ENCODE measurements at places on chromosomes 13 and 19. TPM values are rescaled to one million over a fixed set of nuclear protein-coding genes. Genes with fewer than 3 reads are reported as not detected.

The BEST2 gene
- 4.6 TPM for total RNA-seq

DNA sequence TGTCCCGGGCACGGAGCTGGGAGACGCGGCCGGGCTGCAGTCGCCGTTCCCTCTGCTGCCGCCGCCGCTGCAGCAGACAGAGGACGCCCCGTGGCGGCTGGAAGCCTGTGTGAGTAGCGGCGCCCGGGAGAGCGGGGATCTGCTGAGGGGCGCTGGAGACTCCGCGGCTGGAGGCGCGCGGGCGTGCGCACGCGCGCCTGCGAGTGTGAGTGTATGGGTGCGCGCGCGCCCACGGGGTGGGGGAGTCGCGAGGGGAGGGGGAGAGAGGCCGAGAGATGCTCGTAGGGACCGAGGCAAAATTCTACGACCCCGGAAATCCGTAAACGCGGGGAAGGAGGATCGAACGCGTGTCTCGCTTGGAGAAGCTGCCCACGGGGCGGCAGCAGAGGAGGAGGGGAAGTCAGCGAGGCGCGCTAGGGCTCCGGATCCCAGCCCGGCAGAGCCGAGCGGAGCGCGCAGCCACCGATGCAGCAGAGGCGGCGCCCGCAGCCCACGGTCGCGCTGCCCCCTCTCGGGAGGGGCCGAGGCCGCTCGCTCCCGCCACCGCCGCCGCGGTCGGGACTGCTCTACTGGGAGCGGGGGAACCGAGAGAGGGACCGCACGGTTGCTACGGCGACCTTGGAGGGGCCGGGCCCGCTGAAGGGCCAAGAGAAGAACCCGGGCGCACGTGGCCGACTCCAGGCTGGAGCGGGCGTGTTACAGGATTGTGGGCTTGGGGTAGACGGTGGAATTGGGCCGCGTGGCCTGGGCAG lies at the start of gene ENOX1:
Gene ENOX1 (minus strand): TSS at position 207 of the 752 bp plus-strand sequence.
- DNase-seq, result peak; percentile 67

The CDX2 gene
- not detected for total RNA-seq

GRCh38 chr13:112193463-112194166 lies 126.7 kb downstream of the SOX1 start:
- no peak for DNase-seq

DNA sequence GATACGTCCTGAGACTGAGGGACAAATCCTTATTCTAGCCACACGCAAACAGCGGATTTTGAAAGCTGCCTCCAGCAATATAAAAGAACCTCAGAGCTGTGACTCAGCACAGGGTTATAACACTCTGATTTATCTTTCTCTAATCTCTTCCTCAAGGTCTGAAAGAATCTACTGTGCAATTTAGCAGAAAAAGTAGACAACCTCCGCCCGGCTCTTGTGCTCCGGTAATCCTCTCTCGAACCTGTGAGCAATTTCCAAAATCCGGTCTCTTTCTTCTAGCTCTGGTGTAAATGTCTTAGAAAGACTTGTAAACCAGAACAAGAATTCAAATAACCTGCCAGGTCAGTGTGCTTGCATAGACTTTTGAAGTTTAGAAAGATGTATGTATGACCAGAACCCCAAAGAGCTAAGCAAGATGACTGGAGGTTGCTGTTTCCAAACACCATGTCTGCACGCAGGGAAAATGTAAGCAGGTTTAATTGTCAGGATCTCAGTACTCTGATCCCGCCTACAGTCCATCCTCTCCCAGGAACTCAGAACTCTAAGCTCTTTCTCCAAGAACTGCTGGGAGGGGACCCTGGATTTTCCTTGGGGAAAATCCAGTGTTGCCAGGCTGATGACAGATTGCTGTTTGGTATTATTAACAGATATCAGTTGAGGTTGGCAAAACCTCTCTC lies 338.1 kb downstream of the RFC3 start:
- DNase-seq, result no peak

DNA sequence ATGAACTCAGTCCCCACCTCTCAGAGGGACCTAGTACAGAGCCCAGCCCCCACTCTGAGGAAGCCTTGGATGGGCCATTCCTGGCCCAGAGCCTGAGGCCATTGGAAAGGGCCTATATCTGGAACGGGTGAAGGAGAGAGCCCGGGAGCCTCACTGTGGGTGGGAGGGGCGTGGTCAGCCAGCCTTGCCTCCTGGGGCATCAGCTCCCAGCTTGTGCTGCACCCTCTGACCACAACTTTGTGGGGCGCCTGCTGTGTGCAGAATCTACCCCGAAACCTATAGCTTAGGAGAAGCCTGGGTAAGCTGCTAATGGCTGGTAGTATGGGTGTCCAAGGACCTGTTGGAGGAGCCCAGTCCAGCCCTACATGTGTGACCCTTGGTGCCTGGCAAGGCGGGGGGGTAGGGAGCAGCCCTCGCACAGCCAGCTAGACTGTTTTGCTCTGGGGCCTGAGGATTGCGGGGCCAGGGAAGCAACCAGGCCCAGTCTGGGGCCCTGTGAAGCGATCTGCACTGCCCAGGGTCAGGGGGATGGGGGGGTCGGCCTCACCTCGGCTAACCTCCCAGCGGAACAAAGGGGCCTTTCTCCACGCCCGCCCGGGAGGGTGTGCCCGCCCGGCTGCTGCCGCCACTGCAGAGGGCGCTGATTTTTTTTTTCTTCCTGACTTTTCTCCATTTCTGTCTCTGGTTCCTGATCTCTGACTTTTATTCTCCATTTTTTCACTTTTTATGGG lies 42.3 kb downstream of the LYL1 start:
- DNase-seq, result no peak

The ZNF460 gene
- total RNA-seq, result 57.9 TPM

The TSSK6 gene
- 3.6 TPM for total RNA-seq

DNA sequence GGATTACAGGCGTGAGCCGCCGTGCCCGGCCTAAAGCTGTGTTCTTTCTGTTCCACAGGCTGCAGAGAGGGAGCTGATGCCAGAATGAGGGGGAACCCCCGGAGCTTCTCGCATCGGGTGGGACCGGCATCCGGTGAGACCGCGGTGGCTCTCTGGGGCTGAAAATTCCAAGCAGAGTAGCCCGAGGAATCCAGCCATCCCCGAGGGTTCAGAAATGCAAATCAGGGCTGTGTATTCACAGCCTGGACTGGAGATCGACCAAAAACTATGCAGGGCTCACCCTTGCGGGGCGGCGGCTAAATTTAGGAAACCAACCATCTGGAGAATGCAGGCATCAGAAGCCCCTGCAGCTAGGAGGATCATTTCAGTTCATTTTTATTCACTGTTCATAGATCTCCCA lies 99.2 kb downstream of the GNG7 start:
- no peak for DNase-seq

The CNFN gene
- total RNA-seq, result 12.6 TPM

The FXYD3 gene
- total RNA-seq, result not detected

DNA sequence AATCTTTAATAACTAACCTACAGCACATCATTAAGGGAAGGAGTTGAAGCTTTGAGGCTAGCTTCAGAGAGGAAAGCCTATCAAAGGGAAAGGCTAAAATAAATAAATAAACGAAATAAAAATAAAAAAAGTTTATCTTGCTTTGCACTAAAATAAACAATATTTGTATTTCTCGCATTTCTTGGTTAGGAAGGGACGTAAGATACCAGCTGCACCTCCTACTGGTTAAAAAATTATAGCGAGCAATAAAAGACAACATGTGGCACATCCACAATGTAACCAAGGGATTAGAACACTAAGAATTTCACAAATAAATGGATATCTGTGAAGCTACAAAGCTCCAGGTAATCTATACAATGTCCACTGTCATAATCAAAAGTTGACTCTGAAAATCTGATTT lies 194.5 kb downstream of the DACH1 start:
- DNase-seq, result no peak

The FIZ1 gene
- total RNA-seq, result 18.5 TPM

The CALR3 gene
- 0.32 TPM for total RNA-seq

The THSD1 gene
- 0.35 TPM for total RNA-seq

DNA sequence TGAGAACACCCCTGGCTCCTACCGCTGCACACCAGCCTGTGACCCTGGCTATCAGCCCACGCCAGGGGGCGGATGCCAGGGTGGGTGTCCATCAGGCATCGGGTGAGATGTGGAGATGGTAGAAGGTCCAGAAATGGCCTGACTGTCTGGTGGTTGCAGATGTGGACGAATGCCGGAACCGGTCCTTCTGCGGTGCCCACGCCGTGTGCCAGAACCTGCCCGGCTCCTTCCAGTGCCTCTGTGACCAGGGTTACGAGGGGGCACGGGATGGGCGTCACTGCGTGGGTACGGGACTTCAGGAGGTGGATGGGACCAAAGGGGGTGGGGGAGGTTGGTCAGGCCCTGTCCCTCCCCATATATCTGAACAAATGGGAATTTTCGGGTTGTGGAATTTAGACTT lies 15.8 kb downstream of the LTBP4 start:
- DNase-seq, result no peak

DNA sequence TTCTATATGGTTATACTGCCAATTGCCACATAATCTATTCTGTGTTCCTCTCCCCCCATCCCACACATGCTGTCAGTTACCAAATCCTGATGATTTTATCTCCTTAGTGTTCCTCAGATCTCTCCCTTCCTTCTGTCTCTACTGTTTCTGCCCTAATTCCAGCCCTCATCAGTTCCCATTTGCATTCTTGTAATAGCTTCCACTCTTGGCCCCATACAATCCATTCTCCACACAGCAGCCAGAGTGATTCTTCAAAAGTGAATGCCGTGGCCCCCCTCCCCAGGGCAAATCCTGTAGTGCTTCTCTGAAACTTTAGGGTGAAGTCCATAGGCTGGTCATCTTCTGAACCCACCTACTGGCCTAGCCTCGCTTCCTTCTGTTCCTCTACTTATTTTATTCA lies 114.4 kb downstream of the ZAR1L start:
- no peak for DNase-seq

GRCh38 chr19:51514866-51515481 lies 13.4 kb upstream of the SIGLEC12 start:
- no peak for DNase-seq

The CYP2B6 gene
- 5.4 TPM for total RNA-seq

The RXFP2 gene
- not detected for total RNA-seq

The BCAM gene
- total RNA-seq, result 81.4 TPM

The DLL3 gene
- total RNA-seq, result 11.3 TPM

- no peak for DNase-seq
These were observed 1.1 kb upstream of the CBLC start for GRCh38 chr19:44776402-44777096.

The ERICH6B gene
- not detected for total RNA-seq

GRCh38 chr13:66301006-66301405 lies 929.1 kb downstream of the PCDH9 start:
- DNase-seq, result no peak

The RNF225 gene
- total RNA-seq, result 1.2 TPM

The CRX gene
- not detected for total RNA-seq

GRCh38 chr19:30428844-30429243 lies 56.7 kb downstream of the ZNF536 start:
- no peak for DNase-seq

The ZIK1 gene
- 38.5 TPM for total RNA-seq

The MEF2B gene
- total RNA-seq, result 4.1 TPM

- DNase-seq, result no peak
These were observed 13.5 kb upstream of the BCL3 start for GRCh38 chr19:44735011-44735410.

DNA sequence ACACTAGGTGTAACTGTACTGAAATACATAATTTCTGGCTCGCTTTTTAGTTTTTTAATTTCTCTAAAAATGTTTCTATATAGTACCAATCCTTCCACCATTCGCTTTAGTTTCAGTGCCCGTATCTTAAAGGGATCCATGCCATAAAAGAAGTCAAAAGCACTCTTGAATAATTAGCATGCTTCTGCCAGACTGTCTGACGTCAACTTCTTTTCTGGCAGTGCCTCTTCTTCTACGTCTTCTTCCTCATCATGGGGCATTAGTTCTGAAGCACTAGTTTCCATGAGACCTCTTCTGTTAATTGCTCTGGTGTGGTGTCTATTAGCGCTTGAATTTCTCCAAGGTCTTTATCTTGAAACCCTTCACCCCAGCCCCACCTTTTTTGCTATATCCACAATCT lies 93.8 kb upstream of the DOCK9 start:
- no peak for DNase-seq

The C19orf18 gene
- 0.98 TPM for total RNA-seq

DNA sequence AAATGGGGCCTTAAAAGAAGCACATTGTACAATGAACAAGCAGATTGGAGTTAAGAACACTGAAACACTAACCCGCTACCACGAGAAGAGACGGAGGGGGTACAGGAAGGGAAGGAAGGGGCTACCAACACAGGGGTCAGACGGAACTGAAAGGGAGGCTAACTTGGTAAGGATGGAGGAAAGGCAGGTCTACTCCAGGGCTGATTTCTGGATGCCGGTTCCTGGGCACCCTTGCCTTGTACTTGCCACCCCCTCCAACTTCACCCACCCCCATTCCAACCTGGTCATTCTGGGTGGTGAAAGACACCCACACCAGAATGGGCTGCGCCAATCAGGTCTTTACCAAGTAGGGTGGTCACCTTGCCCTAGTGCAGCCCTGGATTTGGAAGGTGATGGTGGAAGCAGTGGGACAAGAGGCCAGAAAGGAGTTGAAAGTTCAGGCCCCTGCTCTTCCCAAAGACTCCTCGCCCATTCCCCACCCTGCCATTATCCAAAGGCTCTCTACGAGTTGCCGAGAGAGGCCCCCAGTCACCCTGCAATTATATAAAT lies 10.3 kb downstream of the ZNF574 start:
- DNase-seq, result no peak

GRCh38 chr19:1269478-1270212 lies 513 bp downstream of the CIRBP start:
- DNase-seq, result no peak

DNA sequence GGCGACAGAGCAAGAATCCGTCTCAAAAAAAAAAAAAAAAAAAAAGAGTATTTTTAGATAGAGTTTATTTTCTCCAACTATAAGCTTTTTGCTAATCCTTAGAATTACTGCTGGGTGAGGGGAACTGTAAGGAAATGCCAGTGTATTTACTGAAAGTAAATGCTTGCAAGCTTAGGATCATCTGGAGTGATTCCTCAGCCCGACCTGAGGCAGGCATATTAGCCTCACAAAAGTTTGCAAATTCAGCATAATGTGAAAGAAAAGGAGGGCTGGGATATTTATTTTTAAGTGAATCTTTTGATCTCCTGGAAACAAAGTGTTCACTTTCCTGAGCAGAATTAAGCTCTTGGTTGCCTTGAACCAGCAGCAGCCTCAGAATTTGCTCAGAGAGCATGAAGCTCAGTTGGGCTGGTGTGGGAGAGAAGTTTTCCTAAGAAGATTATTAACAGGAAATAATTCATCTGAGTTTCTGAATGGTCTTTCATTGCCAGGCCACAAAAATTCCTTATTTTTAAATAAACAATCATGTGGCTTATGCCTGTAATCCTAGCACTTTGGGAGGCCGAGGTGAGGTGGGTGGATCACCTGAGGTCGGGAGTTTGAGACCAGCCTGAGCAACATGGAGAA lies 24.7 kb upstream of the SPATA13 start:
- no peak for DNase-seq

- no peak for DNase-seq
These were observed 81.8 kb downstream of the SPRY2 start for GRCh38 chr13:80259159-80259558.

The HPN gene
- total RNA-seq, result 12.3 TPM

- DNase-seq, result no peak
These were observed 19.7 kb downstream of the ZNF567 start for GRCh38 chr19:36707134-36707533.

The ZNF468 gene
- 26.8 TPM for total RNA-seq
